ENCODE measurements at places on chromosomes 11 and 22. TPM values are rescaled to one million over a fixed set of nuclear protein-coding genes. Genes with fewer than 3 reads are reported as not detected.

- H3K4me1 ChIP-seq, result peaks cover 34% of the 10 kb centered on the region
- no peak overlapping the region for H3K4me3 ChIP-seq
- no peaks in the 10 kb centered on the region for H3K27me3 ChIP-seq
Measured at GRCh38 chr22:25758316-25758715, 16.3 kb downstream of the MYO18B start.

The SLCO2B1 gene
- not detected for total RNA-seq

The SLC22A9 gene
- not detected for total RNA-seq

The CRYBB2 gene
- total RNA-seq, result not detected

The OR5P2 gene
- not detected for total RNA-seq

DNA sequence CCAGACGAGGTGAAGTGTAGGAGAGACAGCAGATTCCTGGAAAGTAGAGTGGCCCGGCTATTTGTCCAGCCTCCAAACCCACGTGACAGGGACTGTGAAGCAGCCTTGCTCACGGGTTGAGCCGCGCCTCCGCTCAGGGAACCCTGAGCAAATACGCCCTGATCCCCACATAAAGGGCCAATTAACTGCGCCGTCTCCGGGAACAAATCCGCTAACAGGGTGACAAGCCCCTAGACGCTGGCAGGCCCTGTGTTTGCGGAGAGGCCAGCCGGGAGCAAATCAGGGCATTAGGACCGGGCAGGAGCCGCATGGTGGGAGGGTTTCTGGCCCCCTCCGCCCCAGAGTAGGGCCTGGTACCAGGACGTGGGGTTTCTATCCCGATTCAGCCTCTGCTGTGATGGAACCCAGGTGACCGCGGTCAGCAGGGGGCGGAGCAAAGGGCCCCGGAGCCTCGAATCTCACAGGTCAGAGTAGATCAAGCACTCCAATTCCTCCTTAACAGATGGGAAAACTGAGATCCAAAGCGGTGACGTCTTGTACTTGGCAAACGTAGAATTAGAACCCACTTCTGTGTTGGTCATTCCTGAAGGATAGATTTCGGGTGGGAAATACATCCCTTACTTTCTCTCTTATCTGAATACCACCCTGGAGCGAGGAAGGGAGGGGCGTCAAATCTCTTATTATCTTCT is 2.0 kb upstream of the ROBO3 start:
- H3K4me3 ChIP-seq, result no peak overlapping the region
- no peaks in the 10 kb centered on the region for H3K36me3 ChIP-seq
- no peak for DNase-seq
- H3K27me3 ChIP-seq, result peaks cover 69% of the 10 kb centered on the region

- no peak for DNase-seq
- H3K27me3 ChIP-seq, result no peaks in the 10 kb centered on the region
- H3K36me3 ChIP-seq, result no peaks in the 10 kb centered on the region
- H3K4me3 ChIP-seq, result no peak overlapping the region
- no peaks in the 10 kb centered on the region for H3K4me1 ChIP-seq
Measured at GRCh38 chr22:47163481-47163855, 401.0 kb downstream of the TBC1D22A start.

The RIN1 gene
- 0.78 TPM for total RNA-seq

GRCh38 chr22:31449506-31449905 is 40.1 kb downstream of the EIF4ENIF1 start:
- H3K27me3 ChIP-seq, result no peaks in the 10 kb centered on the region
- H3K27ac ChIP-seq, result no peak overlapping the region
- no peak overlapping the region for H3K4me3 ChIP-seq
- H3K36me3 ChIP-seq, result peaks cover 40% of the 10 kb centered on the region

GRCh38 chr11:99349151-99349673 is 328.5 kb downstream of the CNTN5 start:
- no peak overlapping the region for H3K27ac ChIP-seq
- H3K4me1 ChIP-seq, result no peaks in the 10 kb centered on the region
- H3K4me3 ChIP-seq, result no peak overlapping the region

The GGTLC3 gene
- total RNA-seq, result not detected

DNA sequence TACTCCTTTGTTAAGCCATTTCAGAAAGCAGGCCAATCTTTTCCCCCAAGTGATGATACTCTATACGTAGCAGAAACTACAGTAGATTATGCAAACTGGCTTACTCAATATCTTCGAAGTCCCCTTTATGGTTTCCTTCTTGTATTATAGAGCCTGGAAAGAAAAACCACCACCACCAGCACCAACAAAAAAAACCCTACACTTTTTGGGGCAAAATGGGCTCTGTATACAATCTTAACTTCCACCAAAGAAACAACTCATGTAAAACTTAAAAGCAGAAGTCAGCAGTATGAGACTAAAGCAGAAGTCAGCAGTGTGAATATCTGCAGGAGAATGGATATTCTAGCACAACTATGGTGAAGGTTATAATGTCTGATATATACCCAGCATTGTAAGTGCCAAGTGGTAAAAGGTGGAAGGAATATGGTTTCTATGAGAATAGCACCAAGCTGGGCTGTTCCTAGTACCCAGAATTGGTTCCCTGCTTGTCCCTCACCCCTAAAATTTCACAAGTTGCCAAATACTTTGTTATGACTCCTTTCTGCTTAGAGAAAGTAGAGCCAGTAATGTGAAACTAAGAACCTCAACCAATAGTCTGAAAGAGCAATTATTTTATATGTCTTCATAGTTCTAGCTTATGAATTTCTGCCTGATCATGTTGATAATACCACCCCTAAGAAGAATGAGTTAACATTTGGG is 252.1 kb downstream of the SBF2 start:
- no peak for DNase-seq
- no peaks in the 10 kb centered on the region for H3K4me1 ChIP-seq
- H3K4me3 ChIP-seq, result no peak overlapping the region
- no peaks in the 10 kb centered on the region for H3K36me3 ChIP-seq
- H3K27me3 ChIP-seq, result peaks cover 3% of the 10 kb centered on the region

DNA sequence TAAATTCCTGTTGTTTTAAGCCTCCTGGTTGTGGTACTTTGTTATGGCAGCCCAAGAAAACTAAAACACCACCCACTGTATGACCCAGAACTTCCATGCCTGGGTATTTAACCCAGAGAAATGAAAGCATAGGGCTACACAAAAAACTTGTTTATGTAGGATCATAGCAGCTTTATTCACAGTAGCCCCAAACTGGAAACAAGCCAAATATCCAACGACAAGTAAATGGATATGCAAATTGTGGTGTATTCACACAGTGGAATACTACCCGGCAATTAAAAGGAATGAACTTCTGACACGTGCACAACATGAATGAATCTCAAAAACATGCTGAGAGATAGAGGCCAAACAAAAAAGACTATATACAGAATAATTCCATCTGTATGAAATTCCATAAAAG is 62.2 kb upstream of the NAV2 start:
- H3K27me3 ChIP-seq, result no peaks in the 10 kb centered on the region
- no peaks in the 10 kb centered on the region for H3K4me1 ChIP-seq
- DNase-seq, result no peak
- no peak overlapping the region for H3K4me3 ChIP-seq

- H3K36me3 ChIP-seq, result no peaks in the 10 kb centered on the region
- peak overlapping the region; percentile 87 for H3K27ac ChIP-seq
- H3K4me1 ChIP-seq, result peaks cover 86% of the 10 kb centered on the region
Measured at GRCh38 chr22:22818861-22819855, 68.5 kb upstream of the IGLL5 start.

GRCh38 chr22:42950281-42950680 is 64.7 kb downstream of the PACSIN2 start:
- H3K4me1 ChIP-seq, result peaks cover 26% of the 10 kb centered on the region
- H3K27me3 ChIP-seq, result no peaks in the 10 kb centered on the region
- H3K36me3 ChIP-seq, result no peaks in the 10 kb centered on the region
- H3K4me3 ChIP-seq, result no peak overlapping the region

DNA sequence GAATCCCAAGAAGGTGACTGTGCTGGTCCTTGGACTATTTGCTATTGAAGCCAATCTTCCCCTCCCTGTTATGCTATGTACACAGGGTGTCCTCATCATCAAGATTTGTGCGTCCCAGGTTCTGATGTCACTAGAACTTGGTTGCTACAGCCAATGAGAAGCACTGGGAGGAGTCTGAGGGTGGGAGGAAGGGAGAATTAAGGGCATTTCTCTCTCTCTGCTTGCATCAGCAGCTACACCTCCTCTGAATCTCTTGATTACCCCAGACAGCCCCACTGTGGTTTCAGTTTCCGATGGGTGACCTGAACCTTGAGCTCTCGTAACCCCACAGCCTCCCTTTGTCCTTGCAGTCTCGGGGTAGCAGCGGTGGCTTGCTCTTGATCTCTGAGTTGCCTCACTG is 212.4 kb upstream of the SESN3 start:
- H3K4me3 ChIP-seq, result no peak overlapping the region
- H3K27me3 ChIP-seq, result peaks cover 3% of the 10 kb centered on the region
- H3K27ac ChIP-seq, result no peak overlapping the region
- H3K4me1 ChIP-seq, result peaks cover 10% of the 10 kb centered on the region
- no peak for DNase-seq

GRCh38 chr22:30262917-30263741 is 3.5 kb downstream of the OSM start:
- no peaks in the 10 kb centered on the region for H3K27me3 ChIP-seq
- H3K27ac ChIP-seq, result peak overlapping the region; percentile 94
- DNase-seq, result peak; percentile 67
- peaks cover 27% of the 10 kb centered on the region for H3K36me3 ChIP-seq

GRCh38 chr11:48101044-48101733 is 115.4 kb upstream of the OR4B1 start:
- peaks cover 74% of the 10 kb centered on the region for H3K4me1 ChIP-seq
- no peak overlapping the region for H3K27ac ChIP-seq
- H3K36me3 ChIP-seq, result peaks cover 28% of the 10 kb centered on the region

The TLCD5 gene
- total RNA-seq, result 1.7 TPM

GRCh38 chr11:71232364-71232763 is 20.0 kb downstream of the SHANK2 start:
- no peaks in the 10 kb centered on the region for H3K36me3 ChIP-seq
- no peaks in the 10 kb centered on the region for H3K27me3 ChIP-seq
- H3K27ac ChIP-seq, result no peak overlapping the region
- H3K4me3 ChIP-seq, result no peak overlapping the region
- DNase-seq, result no peak

DNA sequence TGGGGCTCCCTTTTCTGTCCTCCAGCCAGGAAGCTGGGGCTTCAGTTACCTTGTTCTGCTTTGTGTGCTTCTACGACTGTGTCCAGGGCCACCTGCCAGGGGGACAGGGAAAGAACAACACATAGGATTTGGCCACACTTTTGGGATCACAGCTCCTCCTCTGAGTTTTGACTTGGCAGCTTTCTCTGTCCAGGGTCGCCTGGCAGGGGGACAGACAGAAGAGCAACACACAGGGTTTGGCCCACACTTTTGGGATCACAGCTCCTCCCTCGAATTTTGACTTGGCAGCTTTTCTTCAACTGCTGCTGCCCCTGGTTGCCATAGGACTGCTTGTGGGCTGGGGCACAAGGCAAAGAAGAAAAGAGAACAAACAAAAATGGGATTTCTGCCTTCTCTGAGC is 19.1 kb downstream of the INCENP start:
- H3K27ac ChIP-seq, result peak overlapping the region; percentile 19
- H3K4me3 ChIP-seq, result no peak overlapping the region
- no peaks in the 10 kb centered on the region for H3K4me1 ChIP-seq
- H3K36me3 ChIP-seq, result peaks cover 29% of the 10 kb centered on the region
- H3K27me3 ChIP-seq, result no peaks in the 10 kb centered on the region
- no peak for DNase-seq

GRCh38 chr11:130907229-130907628 is 9.1 kb downstream of the SNX19 start:
- H3K4me3 ChIP-seq, result no peak overlapping the region
- no peak overlapping the region for H3K27ac ChIP-seq
- DNase-seq, result no peak

- no peak overlapping the region for H3K4me3 ChIP-seq
- H3K27me3 ChIP-seq, result peaks cover 4% of the 10 kb centered on the region
- no peak overlapping the region for H3K27ac ChIP-seq
Measured at GRCh38 chr22:22692707-22693530, 48.5 kb downstream of the GGTLC2 start.

The IFITM5 gene
- not detected for total RNA-seq

The RAB38 gene
- 2.0 TPM for total RNA-seq

- peaks cover 55% of the 10 kb centered on the region for H3K4me1 ChIP-seq
- no peaks in the 10 kb centered on the region for H3K27me3 ChIP-seq
- no peak overlapping the region for H3K4me3 ChIP-seq
Measured at GRCh38 chr22:23227380-23227779, 47.1 kb downstream of the BCR start.

GRCh38 chr11:108508653-108509593 is 10.7 kb upstream of the POGLUT3 start:
- H3K27me3 ChIP-seq, result peaks cover 6% of the 10 kb centered on the region
- H3K27ac ChIP-seq, result no peak overlapping the region
- no peak for DNase-seq
- no peaks in the 10 kb centered on the region for H3K4me1 ChIP-seq

The IGLL1 gene
- not detected for total RNA-seq

DNA sequence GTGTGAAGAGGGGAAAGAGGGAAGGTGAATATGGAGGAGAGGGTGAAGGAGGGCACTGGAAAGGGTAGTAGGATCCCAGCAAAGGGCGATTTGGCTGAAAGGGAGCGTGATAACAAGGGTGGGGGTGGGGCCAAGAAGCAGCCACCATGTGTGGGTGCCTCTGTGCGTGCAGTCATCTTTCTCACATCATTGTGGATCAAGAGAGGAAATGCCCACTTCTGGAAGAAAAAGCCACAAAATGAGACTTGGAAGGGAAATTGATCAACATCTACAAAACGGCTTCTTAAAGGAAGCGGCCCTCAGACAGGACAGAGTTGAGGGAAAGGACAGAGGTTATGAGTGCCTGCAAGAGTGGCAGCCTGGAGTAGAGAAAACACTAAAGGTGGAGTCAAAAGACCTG is 1.2 kb upstream of the CXCR5 start:
- no peaks in the 10 kb centered on the region for H3K36me3 ChIP-seq
- peaks cover 60% of the 10 kb centered on the region for H3K4me1 ChIP-seq
- H3K27ac ChIP-seq, result peak overlapping the region; percentile 87
- DNase-seq, result no peak

The OR51B4 gene
- not detected for total RNA-seq

- DNase-seq, result no peak
- H3K4me1 ChIP-seq, result no peaks in the 10 kb centered on the region
- no peak overlapping the region for H3K27ac ChIP-seq
- no peaks in the 10 kb centered on the region for H3K36me3 ChIP-seq
- no peak overlapping the region for H3K4me3 ChIP-seq
- H3K27me3 ChIP-seq, result no peaks in the 10 kb centered on the region
Measured at GRCh38 chr22:26892166-26893041, 235.0 kb downstream of the MIAT start.

The MEI1 gene
- 22.3 TPM for total RNA-seq

The OR52H1 gene
- not detected for total RNA-seq
